ENCODE measurements at places on chromosomes 7 and 10.

GRCh38 chr7:106369352-106369751 lies 84.6 kb upstream of the NAMPT start:
- DNase-seq, result peak; percentile 56

DNA sequence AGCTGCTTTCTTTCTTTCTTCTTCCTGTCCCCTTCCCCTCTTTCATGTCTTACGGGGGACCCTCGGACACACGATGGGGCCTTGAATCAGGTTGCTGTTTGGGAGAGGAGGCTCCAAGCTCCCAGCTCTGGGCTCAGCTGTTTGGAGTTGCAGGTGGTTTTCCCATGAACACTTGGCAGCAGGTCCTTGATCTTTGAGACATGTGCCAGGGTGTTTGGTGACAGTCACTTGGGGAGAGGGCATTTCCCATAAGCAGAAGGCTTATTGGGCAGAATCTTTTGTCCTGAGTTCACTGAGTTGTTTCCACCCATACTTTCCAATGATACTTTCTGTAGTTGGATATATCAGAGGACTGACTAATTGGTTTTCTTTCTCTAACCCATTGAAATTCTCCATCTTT lies 104.7 kb upstream of the SH2B2 start:
- no peak for DNase-seq

GRCh38 chr10:1316809-1317143 lies 260.6 kb downstream of the WDR37 start:
- no peak for DNase-seq

DNA sequence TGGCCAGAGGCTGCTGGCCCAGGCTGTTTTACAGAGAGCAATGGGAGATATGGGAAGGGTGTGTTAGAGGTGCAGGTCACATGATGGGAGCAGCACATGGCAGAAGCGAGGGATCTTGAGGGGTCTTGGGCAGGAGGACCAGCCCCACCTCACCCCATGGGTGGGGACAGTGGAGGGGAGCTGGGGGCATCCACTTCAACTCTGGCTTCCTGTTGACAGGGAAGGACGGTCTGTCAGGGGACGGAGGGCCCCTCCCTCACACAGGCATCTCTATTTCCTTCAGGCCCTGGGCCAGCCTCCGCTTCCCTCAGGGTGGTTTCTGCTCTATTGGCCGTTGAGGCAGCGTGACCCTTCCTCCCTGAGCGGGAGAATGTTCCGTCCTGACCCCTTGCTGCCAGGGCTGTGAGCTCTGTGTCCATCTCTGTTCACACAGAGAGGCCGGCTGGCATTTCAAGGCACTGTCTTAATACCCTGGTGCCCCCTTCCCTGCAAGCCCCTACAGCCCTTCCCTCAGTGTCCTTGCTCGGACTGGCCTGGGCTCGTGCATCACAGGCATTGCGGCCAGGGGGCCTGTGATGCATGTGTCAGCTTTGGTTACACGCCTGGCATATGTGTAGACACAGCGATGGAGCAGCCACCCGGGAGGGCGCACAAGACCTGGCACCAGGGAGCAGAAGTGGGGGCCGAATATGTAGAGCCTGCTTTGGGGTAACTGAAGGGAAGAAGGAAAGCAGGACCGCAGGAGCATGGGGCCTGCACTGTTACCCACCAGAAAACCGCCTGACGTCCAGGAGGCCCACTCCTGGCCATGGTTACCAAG lies 31.8 kb downstream of the RAMP3 start:
- DNase-seq, result no peak

- no peak for DNase-seq
These were observed 1.2 kb upstream of the CCDC6 start for GRCh38 chr10:59907537-59907917.
